ENCODE measurements at places on chromosomes 11 and 22. TPM values are rescaled to one million over a fixed set of nuclear protein-coding genes. Genes with fewer than 3 reads are reported as not detected.

Gene LBHD1
- total RNA-seq: 0.82 TPM

Gene AMBRA1
- total RNA-seq: 24.3 TPM

Gene SCGB1A1
- not detected for total RNA-seq

Gene GPR83
- not detected for total RNA-seq

Gene VSIG2
- total RNA-seq: 0.46 TPM

Gene TYR
- not detected for total RNA-seq

Gene CHID1
- total RNA-seq: 31.3 TPM

Gene ZNRF3
- total RNA-seq: 10.3 TPM

Gene PARVA
- 9.4 TPM for total RNA-seq

Gene GAL
- not detected for total RNA-seq

Gene USP35
- 5.1 TPM for total RNA-seq

GRCh38 chr11:19924716-19925115 lies 212.1 kb downstream of the NAV2 start:
- H3K4me1 ChIP-seq: no peaks in the 10 kb centered on the region
- DNase-seq: no peak
- H3K36me3 ChIP-seq: no peaks in the 10 kb centered on the region

DNA sequence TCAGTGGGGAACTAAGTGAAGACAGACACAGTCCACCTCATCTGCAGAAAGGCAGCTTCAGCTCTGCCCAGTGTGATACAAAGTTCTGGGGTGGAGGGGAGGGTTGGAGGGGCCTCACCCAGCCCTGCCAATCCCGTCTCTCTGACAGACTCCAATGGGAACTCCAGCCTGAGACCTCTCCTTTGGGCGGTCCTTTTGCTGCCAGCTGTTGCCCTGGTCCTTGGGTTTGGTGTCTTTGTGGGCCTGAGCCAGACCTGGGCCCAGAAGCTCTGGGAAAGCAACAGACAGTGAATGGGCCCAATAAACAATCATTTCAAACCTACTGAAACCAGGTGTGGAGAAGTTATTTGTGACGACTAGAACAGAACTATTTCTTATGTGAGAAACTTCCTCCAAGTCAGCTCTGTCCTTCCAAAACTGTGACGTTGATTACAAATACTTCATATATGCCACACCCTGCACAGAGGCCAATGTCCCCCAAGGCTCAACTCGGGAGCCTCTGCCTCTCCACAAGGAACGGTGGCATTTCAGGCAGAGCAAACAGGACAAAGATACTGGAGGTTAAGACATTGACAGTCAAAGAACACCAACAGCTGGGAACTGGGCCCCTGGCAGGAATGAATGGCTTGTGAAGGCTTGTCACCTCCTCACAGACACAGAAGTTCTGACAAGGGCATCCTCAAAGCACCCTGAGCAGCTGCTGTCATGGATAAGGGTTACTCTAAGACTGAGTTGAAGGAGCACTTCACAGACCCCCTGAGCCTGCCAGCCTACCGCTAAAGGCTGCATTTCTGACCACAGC lies 8.2 kb downstream of the ZP1 start:
- H3K27ac ChIP-seq: no peak overlapping the region
- DNase-seq: no peak
- no peaks in the 10 kb centered on the region for H3K27me3 ChIP-seq
- H3K4me3 ChIP-seq: no peak overlapping the region
- peaks cover 76% of the 10 kb centered on the region for H3K4me1 ChIP-seq

- DNase-seq: no peak
- H3K4me3 ChIP-seq: no peak overlapping the region
- H3K27me3 ChIP-seq: no peaks in the 10 kb centered on the region
- H3K36me3 ChIP-seq: no peaks in the 10 kb centered on the region
- H3K27ac ChIP-seq: no peak overlapping the region
- H3K4me1 ChIP-seq: peaks cover 21% of the 10 kb centered on the region
Observed at GRCh38 chr11:112773264-112773663, 188.0 kb upstream of the NCAM1 start.

- H3K4me3 ChIP-seq: no peak overlapping the region
- H3K4me1 ChIP-seq: no peaks in the 10 kb centered on the region
- H3K36me3 ChIP-seq: no peaks in the 10 kb centered on the region
- no peak for DNase-seq
Observed at GRCh38 chr11:87454241-87454640, 416.5 kb downstream of the TMEM135 start.

GRCh38 chr22:19871023-19871844 lies 16.6 kb upstream of the GNB1L start:
- H3K4me1 ChIP-seq: no peaks in the 10 kb centered on the region
- no peak overlapping the region for H3K4me3 ChIP-seq
- H3K27ac ChIP-seq: no peak overlapping the region

GRCh38 chr11:23755769-23756168 lies 741.1 kb upstream of the LUZP2 start:
- no peak overlapping the region for H3K4me3 ChIP-seq
- no peaks in the 10 kb centered on the region for H3K36me3 ChIP-seq
- H3K27me3 ChIP-seq: no peaks in the 10 kb centered on the region
- no peak for DNase-seq

DNA sequence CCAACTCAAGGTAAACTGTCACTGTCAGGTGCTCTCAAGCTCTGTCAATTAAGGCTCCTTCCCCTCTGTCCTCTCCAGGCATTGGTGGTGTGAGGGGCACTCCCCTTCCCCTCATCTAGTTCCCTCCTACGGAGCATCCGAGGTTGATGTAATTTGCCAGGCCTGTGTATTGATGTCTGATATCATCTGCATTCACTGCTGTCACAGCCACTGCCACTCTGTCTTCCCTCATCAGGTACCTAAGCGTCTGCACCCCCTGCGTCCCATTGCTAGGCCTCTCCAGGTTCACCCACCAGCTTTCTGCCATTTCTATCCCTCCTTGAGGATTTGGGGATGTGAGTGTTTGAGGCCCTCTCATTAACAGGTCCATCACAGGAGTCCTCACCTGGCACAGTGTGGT lies 50.0 kb upstream of the SYT13 start:
- DNase-seq: no peak
- no peak overlapping the region for H3K4me3 ChIP-seq
- H3K27me3 ChIP-seq: no peaks in the 10 kb centered on the region

DNA sequence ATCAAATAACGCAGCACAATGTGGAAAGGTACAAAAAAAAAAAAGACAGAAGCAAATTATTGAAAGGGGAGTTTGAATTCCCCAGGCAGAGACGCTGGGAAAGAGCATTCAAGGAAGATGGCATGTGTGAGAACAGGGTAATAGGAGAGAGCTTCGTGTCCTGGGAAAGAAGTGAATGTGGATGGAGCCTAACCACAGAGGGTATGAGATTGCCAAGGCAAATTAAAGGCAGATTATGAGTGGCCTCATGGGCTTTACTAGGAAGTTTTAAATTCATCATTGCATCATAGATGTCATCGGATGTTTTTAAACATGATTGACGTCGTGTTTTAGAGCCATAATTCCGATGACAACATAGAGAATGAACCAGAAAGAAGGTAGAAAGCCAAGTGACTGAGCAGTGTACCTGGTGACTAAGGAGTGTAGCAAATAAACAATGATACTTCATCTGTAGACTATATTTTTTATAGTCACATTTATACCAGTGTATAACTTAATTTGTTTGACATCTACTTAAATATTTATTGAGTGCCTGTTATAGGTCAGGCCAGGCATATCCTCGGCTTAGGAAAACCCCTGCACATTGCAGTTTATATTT lies 151.4 kb downstream of the MSANTD4 start:
- H3K4me1 ChIP-seq: no peaks in the 10 kb centered on the region
- H3K4me3 ChIP-seq: no peak overlapping the region
- H3K27ac ChIP-seq: no peak overlapping the region
- no peaks in the 10 kb centered on the region for H3K27me3 ChIP-seq
- DNase-seq: no peak

GRCh38 chr11:113332023-113332422 lies 17.6 kb downstream of the TTC12 start:
- no peak overlapping the region for H3K27ac ChIP-seq
- H3K36me3 ChIP-seq: peaks cover 46% of the 10 kb centered on the region
- DNase-seq: no peak
- H3K4me3 ChIP-seq: no peak overlapping the region
- H3K27me3 ChIP-seq: no peaks in the 10 kb centered on the region

- H3K27ac ChIP-seq: no peak overlapping the region
- H3K27me3 ChIP-seq: no peaks in the 10 kb centered on the region
- no peak overlapping the region for H3K4me3 ChIP-seq
- H3K4me1 ChIP-seq: no peaks in the 10 kb centered on the region
- H3K36me3 ChIP-seq: no peaks in the 10 kb centered on the region
- no peak for DNase-seq
Observed at GRCh38 chr11:133605482-133605881, 73.2 kb upstream of the OPCML start.

DNA sequence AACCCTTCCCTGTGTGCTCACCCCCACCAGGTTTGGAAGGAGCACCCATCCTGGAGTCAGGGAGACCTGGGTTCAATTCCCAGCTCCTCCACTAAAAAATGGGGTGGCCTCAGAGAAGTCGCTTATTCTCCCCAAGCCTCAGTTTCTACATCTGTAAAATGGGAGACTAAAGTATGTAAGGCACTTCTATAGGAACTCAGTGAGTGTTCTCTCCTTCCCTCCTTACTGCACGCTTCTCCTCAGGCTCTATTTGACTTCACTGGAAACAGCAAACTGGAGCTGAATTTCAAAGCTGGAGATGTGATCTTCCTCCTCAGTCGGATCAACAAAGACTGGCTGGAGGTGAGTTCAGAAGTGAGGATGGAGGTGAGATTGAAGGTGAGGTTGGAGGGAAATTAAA lies 11.3 kb downstream of the NCF4 start:
- H3K27ac ChIP-seq: no peak overlapping the region
- DNase-seq: no peak
- no peaks in the 10 kb centered on the region for H3K36me3 ChIP-seq
- no peak overlapping the region for H3K4me3 ChIP-seq
- no peaks in the 10 kb centered on the region for H3K27me3 ChIP-seq
- H3K4me1 ChIP-seq: no peaks in the 10 kb centered on the region

GRCh38 chr11:130449310-130449990 lies 1.0 kb downstream of the ADAMTS15 start:
- no peaks in the 10 kb centered on the region for H3K36me3 ChIP-seq
- H3K27ac ChIP-seq: peak overlapping the region; percentile 65
- peak overlapping the region; percentile 70 for H3K4me3 ChIP-seq
- H3K27me3 ChIP-seq: peaks cover 8% of the 10 kb centered on the region
- DNase-seq: no peak
- peaks cover 5% of the 10 kb centered on the region for H3K4me1 ChIP-seq

DNA sequence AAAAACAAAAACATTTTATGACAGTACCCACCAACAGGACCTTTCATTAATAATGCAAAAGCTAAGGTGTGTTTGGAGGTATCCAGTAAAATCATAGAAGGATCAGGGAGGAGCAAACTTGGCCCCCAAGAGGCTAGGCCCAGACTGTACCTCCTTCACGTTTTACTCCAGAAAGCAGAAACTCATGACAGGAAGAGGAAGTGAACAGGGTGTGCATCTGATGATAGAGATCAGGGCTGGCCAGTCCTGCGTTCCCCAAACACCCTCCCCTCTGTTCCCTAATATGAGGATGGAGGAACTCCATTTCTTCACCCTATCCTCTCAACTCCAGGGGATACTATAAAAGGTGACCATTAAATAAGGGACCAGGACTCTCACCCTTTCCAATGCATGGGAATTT lies 10.2 kb upstream of the MS4A12 start:
- no peak overlapping the region for H3K27ac ChIP-seq
- no peaks in the 10 kb centered on the region for H3K36me3 ChIP-seq
- no peaks in the 10 kb centered on the region for H3K4me1 ChIP-seq
- H3K27me3 ChIP-seq: no peaks in the 10 kb centered on the region
- peak; percentile 16 for DNase-seq
- H3K4me3 ChIP-seq: no peak overlapping the region

GRCh38 chr11:131653260-131653659 lies 282.8 kb downstream of the NTM start:
- H3K27me3 ChIP-seq: no peaks in the 10 kb centered on the region
- no peaks in the 10 kb centered on the region for H3K4me1 ChIP-seq
- H3K36me3 ChIP-seq: no peaks in the 10 kb centered on the region
- no peak overlapping the region for H3K4me3 ChIP-seq
- H3K27ac ChIP-seq: no peak overlapping the region

DNA sequence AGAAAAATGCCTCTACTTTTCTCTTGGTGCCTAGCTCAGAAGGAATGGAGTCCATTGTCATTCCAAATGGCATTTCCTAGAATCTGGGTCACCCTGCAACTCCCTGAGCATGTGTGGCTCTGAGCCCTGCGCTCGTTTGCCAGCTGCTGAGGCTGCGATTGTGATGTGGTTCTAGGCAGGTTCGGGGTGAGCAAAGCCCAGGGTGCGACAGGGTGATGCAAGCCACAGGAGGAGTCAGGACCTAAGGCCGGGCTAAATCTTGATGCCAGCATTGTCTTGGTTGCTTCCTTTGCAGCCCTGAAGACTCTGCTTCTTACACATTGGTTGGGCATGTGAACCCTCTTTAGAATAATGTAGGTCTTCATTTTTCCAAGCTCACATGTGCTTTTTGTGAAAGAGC lies 131.0 kb downstream of the MORC2 start:
- DNase-seq: no peak
- H3K4me3 ChIP-seq: no peak overlapping the region
- no peak overlapping the region for H3K27ac ChIP-seq
- no peaks in the 10 kb centered on the region for H3K27me3 ChIP-seq
- H3K36me3 ChIP-seq: no peaks in the 10 kb centered on the region
- no peaks in the 10 kb centered on the region for H3K4me1 ChIP-seq

DNA sequence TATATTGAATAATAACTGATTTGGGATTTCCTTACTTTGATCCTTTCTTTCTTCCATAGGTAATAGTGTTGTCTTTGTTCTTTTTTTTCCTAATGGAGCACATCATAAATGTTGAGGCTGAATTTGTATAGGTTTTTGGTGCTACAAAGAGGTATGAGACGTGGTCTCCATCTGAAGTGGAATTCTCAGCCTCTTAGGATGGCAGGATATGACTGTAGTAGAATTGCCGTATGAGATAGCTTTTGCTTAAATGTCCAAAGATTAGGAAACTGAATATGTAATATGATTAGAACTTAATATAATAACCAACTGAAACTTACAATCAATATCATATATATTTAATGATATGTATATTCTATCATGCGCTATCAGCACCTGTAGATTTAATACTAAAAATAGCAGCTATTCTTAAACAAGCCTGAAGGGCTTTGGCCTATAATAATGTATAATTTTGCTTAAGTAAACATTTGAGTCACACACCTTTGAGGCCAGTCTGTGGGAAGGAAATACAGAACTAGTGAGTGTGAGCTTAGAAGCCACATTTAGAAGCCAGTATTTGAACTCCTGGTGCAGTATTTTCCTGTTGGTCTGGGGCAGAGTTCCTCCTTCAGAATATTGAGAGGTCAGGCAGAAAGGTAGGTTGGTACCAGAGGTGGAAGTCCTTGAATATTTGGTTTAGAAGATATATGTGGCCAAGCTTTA lies 62.6 kb downstream of the SWAP70 start:
- no peaks in the 10 kb centered on the region for H3K27me3 ChIP-seq
- H3K27ac ChIP-seq: no peak overlapping the region
- no peaks in the 10 kb centered on the region for H3K36me3 ChIP-seq

GRCh38 chr11:3107608-3108182 lies 50.5 kb upstream of the CARS1 start:
- H3K27ac ChIP-seq: no peak overlapping the region
- no peak overlapping the region for H3K4me3 ChIP-seq
- no peaks in the 10 kb centered on the region for H3K27me3 ChIP-seq

- H3K27ac ChIP-seq: peak overlapping the region; percentile 82
- H3K4me1 ChIP-seq: peaks cover 51% of the 10 kb centered on the region
- DNase-seq: peak; percentile 26
- peak overlapping the region; percentile 76 for H3K4me3 ChIP-seq
- no peaks in the 10 kb centered on the region for H3K27me3 ChIP-seq
Observed at GRCh38 chr22:46577368-46578249, 40.2 kb upstream of the CELSR1 start.

- no peaks in the 10 kb centered on the region for H3K27me3 ChIP-seq
- DNase-seq: peak; percentile 48
- H3K4me1 ChIP-seq: no peaks in the 10 kb centered on the region
- no peaks in the 10 kb centered on the region for H3K36me3 ChIP-seq
- no peak overlapping the region for H3K4me3 ChIP-seq
Observed at GRCh38 chr11:89495951-89496350, 4.8 kb upstream of the NOX4 start.

All from gastrocnemius medialis (tissue), 4 donors.